ENCODE measurements at places on chromosomes 1 and 21. TPM values are rescaled to one million over a fixed set of nuclear protein-coding genes. Genes with fewer than 3 reads are reported as not detected.

OR2L2 gene
- total RNA-seq = not detected

THEMIS2 gene
- 7.4 TPM for total RNA-seq

ICOSLG gene
- total RNA-seq = not detected

AGT gene
- total RNA-seq = 36.7 TPM

DNA sequence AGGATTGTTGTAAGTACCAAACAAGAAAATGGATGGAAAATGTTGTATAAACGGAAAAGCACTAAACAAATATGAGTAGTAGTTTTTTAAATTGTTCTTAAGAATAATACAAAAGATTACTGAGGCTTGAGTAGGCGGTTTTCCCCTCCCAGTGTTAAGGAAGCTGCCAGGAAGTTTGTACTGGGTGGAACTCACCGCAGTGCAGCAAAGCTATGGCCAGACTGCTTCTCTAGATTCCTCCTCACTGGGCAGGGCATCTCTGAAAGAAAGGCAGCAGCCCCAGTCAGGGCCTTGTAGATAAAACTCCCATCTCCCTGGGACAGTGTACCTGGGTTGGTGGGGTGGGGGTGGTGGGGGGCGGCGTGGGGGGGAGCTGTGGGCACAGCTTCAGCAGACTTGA is 58.7 kb downstream of the XCL2 start:
- H3K27ac ChIP-seq = no peak overlapping the region
- no peaks in the 10 kb centered on the region for H3K27me3 ChIP-seq
- H3K4me3 ChIP-seq = no peak overlapping the region
- H3K4me1 ChIP-seq = no peaks in the 10 kb centered on the region

DNA sequence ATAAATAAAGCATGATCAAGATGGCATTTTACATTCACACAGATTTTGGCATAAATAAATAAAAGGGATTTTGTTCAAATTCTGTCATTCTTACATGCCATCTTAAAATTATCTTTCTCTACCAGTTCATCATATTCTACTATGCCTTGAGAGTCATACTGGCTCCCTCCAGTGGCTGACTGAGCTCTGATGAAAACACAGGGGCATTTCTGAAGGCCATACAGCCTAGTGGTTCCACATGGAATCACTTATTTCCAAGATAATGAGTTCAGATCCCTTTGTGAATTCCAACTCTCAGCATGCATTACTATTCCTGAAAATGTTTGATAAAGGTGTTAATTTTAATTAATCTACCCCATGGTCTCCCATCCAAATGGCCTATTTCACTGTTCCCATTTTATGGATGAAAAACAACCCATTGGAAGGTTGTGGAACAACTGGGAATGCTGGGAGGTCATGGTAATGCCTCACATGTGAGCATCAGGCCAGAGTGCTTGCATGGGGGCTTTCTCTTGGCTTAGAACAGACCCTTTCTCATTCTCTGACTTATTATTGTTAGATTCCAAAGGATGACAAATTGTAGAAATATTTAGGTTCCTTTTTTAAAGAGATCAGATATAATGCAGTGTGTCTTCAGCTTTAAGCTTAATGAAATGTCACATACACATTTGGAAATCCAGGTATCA is 622.4 kb upstream of the PKN2 start:
- no peaks in the 10 kb centered on the region for H3K27me3 ChIP-seq
- H3K4me3 ChIP-seq = no peak overlapping the region
- no peak overlapping the region for H3K27ac ChIP-seq
- no peaks in the 10 kb centered on the region for H3K36me3 ChIP-seq
- DNase-seq = no peak

DNA sequence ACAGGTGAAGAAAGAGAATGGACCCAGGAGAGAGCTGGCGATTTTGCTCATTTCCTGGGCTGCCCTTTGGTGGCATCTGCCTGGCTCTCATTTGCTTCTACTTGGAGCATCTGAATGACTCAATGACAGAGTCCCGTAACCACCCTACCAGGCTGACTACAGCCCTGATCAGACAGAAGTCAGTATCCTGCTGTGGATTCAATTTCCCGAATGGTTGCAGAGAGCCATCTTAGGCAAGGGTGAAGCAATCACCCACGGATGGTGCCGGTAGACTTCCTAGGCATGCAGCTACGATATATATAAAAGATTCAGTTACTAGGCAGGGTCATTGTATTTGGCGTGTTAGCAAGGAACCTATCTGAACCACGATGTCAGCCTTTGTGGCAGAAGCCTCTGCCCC is 10.2 kb downstream of the AJAP1 start:
- no peak overlapping the region for H3K27ac ChIP-seq
- no peak for DNase-seq
- peaks cover 19% of the 10 kb centered on the region for H3K27me3 ChIP-seq
- H3K4me3 ChIP-seq = no peak overlapping the region

DNA sequence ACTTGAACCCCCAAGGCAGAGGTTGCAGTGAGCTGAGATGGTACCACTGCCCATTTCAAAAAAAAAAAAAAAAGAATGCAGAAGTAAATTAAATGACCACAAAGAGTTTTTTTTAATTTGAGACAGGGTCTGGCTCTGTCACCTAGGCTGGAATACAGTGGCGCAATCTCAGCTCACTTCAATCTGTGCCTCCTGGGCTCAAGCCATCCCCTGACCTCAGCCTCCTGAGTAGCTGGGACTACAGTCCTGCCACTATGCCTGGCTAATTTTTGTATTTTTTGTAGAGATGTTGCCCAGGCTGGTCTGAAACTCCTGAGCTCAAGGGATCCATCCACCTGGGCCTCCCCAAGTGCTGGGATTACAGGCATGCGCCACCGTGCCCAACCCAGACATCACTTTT is 20.2 kb upstream of the GPR157 start:
- H3K4me3 ChIP-seq = no peak overlapping the region
- no peak for DNase-seq
- no peaks in the 10 kb centered on the region for H3K27me3 ChIP-seq
- peaks cover 11% of the 10 kb centered on the region for H3K4me1 ChIP-seq
- H3K36me3 ChIP-seq = no peaks in the 10 kb centered on the region

Measured in gastrocnemius medialis (tissue), 4 donors.